ENCODE measurements at places on chromosomes 5 and 9. TPM values are rescaled to one million over a fixed set of nuclear protein-coding genes. Genes with fewer than 3 reads are reported as not detected.

The SPATA31C2 gene
- total RNA-seq, result not detected

The ZDHHC11 gene
- 0.33 TPM for total RNA-seq

The SPINK7 gene
- not detected for total RNA-seq

The FTMT gene
- not detected for total RNA-seq

The SPATA31E1 gene
- total RNA-seq, result not detected

The KLF9 gene
- 38.8 TPM for total RNA-seq

The MAMDC4 gene
- 5.1 TPM for total RNA-seq

The UNC5A gene
- 0.34 TPM for total RNA-seq

The CNTNAP3 gene
- 57.2 TPM for total RNA-seq

The DBH gene
- total RNA-seq, result not detected

The CORO2A gene
- total RNA-seq, result 1.7 TPM

The MED22 gene
- total RNA-seq, result 17.7 TPM

The SLC25A48 gene
- not detected for total RNA-seq

The SUSD3 gene
- not detected for total RNA-seq

The PCDHA1 gene
- total RNA-seq, result 0.17 TPM

The PCDHGB2 gene
- total RNA-seq, result 0.51 TPM

The OR1Q1 gene
- total RNA-seq, result not detected

The CDH9 gene
- not detected for total RNA-seq

The ABLIM3 gene
- total RNA-seq, result 41.3 TPM

The KIF2A gene
- total RNA-seq, result 105 TPM

The GDNF gene
- not detected for total RNA-seq

The ARHGEF28 gene
- total RNA-seq, result 151 TPM

The NPR2 gene
- total RNA-seq, result 10.8 TPM

The SLC22A4 gene
- 4.7 TPM for total RNA-seq

The TEX48 gene
- total RNA-seq, result not detected

The SMIM32 gene
- not detected for total RNA-seq

The C7 gene
- total RNA-seq, result under 0.01 TPM

The CERT1 gene
- 81.9 TPM for total RNA-seq
